K562 (cell line): ENCODE measurements at places on chromosomes 2 and 18.

DNA sequence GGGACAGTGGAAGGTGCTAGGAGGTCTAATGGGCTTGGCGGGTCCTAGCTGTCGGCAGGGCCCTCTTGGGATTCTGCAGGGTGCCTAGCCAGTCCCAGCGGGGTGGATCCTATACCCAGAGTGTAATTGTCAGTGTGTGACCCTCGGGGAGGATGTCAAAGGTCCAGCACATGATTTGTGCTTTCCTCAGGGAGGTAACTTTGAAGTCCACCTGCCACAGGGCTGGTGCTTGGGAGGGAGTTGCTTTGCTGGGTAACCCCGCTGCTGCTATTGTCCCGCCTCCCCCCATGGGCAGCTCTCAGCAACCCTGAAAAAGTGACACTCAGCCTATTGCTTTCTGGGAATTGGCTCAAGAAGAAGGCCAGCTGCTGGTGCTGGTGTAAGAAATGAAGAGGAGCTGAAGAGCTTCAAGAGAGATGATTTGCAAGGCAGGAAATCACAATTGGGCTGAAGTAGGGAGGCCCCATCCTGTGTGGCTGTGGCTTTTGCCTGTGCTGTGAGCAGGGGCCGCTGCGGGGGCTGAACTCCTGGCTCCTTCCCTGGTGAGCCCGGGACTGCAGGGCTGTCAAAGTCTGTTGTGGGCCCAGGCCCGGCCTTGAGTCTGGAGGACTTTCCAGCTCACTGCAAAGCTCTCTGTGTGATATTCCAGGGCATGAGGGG lies 36.4 kb downstream of the EMILIN2 start:
- no peak for DNase-seq

GRCh38 chr2:203675086-203675485 lies 31.4 kb upstream of the CD28 start:
- DNase-seq: no peak

- DNase-seq: no peak
Observed at GRCh38 chr2:148903294-148903693, 28.3 kb downstream of the KIF5C start.

DNA sequence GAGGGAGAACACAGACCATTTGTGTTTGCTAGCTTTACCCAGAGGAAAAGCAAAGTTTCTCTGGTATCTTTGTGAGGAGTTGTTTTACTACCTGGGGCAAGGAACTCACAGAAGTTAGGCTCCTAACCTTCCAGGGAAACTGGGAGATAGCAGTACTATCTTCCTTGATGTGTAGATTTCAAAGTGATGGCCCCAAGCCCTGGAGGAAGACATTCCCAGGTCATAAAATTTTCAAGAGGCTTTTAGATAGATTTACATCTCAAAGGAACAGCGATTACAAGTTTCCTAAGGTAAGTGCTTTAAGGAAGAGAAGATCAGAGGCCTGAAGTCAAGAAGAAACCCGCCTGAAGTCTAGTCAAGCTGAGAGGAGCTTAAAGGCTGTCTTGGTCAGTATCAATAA lies 1187.8 kb upstream of the TMEFF2 start:
- no peak for DNase-seq

GRCh38 chr2:62474176-62474575 lies 31.8 kb downstream of the TMEM17 start:
- no peak for DNase-seq

DNA sequence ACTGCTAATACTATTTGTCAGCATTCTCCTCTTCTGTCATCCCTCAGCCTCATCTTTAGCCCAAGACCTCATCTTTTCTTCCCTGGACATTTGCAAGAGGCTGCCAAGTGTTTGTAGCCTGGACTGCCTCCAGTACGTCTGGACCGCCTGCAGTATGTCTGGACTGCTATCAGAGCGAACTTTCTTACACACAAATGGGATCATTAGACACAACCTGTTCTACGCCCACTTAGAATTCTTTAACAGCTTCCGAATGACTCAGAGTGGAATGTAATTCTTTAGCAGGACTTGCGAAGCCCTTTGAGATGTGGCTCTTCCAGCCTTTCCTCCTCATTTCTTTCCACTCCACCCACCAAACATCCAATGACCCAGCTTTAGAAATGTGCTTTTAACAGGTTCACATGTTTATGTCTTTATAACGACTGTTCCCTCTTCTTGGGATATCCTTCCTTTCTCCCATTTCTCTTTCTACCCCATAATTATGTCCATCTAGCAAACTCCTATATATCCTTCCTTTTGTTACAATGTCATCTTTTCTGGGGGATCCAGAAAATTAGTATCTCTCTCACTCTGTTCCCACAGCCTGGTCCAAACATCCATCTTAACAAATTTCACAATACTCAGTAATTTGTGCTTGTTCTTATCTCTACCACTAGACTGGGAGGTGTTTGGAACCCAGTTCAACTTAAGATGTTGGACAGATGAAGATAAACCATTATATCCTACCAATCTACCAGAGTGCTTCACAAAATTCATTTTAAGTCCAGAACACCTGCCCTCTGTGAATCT lies 171.3 kb upstream of the PGAP1 start:
- no peak for DNase-seq

DNA sequence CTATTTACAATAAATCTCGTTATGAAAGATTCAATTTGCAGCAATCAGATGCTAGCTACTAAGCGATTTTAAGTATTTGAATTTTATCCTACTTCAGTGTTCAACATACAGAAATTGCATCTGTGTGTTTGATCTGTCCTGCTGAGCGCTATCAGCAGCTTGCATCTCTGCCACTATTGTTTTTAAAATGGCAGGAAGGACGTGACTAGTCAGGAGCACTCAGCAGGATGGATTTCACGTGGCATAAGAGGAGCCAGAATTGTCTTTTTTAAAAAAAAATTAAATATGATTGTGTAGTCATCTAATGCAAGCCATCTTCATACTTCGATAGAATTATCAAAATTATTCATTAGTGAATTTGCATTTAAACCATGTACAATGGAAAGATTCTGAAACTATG lies 2.8 kb upstream of the KLHL14 start:
- no peak for DNase-seq

- DNase-seq: no peak
Observed at GRCh38 chr2:58614219-58614618, 373.1 kb upstream of the FANCL start.

GRCh38 chr2:175734686-175735085 lies 267.4 kb downstream of the LNPK start:
- DNase-seq: no peak

GRCh38 chr2:117942551-117942950 lies 71.3 kb downstream of the CCDC93 start:
- no peak for DNase-seq

- no peak for DNase-seq
Observed at GRCh38 chr18:35525795-35526494, 28.2 kb upstream of the INO80C start.

GRCh38 chr2:241499146-241499965 lies 9.0 kb downstream of the STK25 start:
- DNase-seq: no peak

DNA sequence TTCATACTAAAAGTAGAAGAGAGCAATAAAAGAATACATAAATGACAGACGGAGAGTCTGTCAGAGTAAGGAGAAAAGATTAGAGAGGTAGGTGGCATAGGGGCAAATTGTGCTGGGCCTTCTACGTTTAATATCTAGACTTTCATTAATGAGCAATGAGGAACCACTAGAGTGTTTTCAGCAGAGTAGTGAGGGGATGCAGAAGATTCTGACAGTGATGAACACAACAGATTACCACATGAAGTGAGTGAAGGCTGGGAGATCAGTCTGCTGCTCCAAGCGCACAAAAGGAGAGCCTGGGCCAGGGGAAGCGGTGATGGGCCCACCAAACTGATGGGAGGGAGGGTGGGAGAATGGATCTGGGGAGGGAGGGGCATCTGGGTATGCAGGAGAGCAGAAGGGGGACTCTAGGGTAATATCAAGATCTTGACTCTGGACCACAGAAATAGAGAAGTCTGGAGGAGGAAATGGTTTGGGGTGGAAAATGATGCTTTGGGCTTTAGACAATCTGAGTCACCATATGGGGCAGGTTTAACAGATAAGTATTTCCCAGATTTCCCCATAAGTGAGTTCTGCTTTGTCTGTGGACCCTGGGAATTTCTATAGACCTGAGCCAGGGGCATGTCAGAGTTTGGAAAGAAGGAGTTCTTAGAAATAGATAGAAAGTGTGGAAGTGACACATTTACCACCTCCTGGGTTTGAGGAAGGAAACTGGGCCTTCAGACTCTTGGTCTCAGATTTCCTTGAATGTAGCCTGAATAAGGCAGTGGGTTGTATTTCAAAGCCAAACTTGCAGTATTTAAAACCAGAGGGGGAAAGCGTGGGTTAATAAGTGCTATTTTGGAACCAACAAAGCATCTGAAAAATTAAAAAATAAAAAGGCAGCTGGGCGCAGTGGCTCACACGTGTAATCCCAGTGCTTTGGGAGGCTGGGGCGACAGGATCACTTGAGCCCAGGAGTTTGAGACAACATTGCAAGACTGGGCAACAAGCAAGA lies 15.0 kb upstream of the IL1A start:
- DNase-seq: no peak

DNA sequence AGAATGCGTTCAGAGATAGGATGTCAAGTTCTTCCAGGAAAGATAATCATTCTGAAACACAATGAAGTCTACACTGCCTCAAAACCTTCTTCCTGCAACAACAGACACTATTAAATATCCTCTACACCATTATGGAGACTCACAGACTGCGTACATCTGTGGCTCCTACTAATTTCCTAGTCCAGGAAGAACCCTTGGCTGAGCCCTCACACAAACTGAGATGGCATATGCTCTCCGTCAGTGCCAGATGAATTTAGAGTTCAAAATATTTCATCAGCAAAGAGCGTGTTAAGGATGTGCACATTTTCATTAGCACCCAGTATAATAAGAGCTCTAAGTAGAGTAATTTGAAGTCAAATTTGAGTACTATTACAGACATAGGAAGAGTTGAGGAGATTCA lies 117.2 kb downstream of the TCF4 start:
- DNase-seq: no peak

DNA sequence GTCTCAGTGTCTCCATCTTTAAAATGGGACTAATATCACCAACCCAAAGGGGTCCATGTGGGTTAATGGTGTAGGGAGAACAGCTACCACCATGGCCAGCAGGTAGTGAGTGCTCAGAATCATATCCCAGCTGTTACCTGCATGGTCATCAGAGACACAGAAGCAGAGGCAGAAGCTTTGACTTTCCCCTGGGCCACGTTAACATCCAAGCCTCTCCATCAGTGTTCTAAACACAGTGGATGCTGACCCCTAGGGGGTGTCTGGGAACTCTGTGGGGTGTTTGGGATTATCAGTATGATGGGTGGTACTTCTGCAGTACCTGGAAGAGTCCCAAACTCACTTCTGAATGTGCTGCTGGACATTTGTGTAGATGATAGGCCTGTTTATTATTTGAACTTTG lies 93.6 kb downstream of the GYPC start:
- DNase-seq: no peak

- no peak for DNase-seq
Observed at GRCh38 chr2:72134408-72134996, 13.2 kb downstream of the CYP26B1 start.

GRCh38 chr18:3281456-3282400 lies 19.8 kb downstream of the MYL12B start:
- DNase-seq: peak; percentile 67

DNA sequence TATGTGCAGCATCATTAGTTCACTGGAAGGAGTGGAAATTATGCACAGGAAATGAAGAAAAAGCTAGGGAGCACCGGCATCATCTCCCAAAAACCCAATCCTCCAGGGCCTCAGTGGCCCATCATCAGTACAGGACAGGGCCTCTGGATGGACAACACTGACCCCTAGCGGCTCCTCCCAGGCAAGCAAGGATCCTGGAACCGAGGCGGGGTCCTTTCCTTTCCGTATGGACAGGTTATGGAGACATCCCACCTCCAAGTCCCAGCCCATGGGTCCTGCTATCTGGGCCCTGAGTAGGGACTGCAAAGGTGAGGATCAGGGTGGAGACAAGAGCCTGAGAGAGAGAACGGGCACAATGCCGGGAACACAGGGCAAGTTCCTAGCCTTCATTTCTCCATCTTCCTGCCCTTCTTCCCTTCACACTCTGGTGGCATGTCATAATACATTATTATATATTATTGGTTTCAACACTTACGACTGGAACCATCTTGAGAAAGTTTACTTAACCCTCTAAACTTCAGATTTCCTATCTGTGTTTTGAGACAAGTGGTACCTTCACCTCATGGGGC lies 68.2 kb downstream of the ZNF516 start:
- DNase-seq: peak; percentile 67

GRCh38 chr2:95345081-95345562 lies 48.0 kb downstream of the KCNIP3 start:
- no peak for DNase-seq

GRCh38 chr2:16665748-16666448 lies at the start of gene CYRIA:
Gene CYRIA (minus strand): TSS chr2:16665834. CDS start chr2:16588119, 77,715 bp downstream.
- peak; percentile 87 for DNase-seq

DNA sequence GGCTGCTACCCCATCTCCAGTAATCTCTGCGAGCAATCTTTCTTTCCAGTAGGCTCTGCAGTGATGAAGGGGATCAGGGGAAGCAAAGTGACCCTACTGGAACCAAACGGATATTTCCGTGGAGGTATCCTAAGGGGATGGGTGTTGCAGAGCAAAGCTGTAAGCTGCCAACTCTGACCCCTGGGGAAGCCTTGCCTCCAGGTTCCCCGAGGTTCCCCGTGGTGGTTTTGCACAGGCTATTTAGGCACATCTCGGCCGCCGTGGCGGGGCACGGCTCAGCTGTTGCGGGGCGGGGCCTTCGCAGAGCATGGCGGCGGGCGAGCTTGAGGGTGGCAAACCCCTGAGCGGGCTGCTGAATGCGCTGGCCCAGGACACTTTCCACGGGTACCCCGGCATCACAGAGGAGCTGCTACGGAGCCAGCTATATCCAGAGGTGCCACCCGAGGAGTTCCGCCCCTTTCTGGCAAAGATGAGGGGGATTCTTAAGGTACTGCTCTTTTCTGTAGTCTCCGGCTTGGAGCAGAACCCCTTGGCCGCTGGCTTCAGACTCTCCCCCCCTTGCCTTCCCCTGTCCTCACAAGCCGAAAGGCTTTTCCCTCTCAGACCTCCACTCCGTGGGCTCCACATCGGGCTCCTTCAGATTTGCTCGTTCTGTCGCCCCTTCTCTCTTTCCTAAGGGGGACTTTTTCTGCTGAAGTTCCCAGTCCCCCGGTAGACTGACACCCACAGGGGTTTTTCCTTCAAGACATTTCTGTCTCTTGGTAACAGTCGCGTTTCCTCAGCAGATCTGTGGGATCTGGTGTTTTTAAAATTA lies at the start of gene COMMD1:
COMMD1 (plus strand) TSS at position 303 of the 814 bp plus-strand sequence; CDS start at position 308, 5 bp downstream.
- DNase-seq: peak; percentile 51

- no peak for DNase-seq
Observed at GRCh38 chr2:27915191-27915590, 24.7 kb downstream of the BABAM2 start.

- DNase-seq: no peak
Observed at GRCh38 chr2:33606100-33606499, 7.0 kb upstream of the FAM98A start.

GRCh38 chr2:33241581-33241980 lies 234.9 kb upstream of the RASGRP3 start:
- DNase-seq: no peak

DNA sequence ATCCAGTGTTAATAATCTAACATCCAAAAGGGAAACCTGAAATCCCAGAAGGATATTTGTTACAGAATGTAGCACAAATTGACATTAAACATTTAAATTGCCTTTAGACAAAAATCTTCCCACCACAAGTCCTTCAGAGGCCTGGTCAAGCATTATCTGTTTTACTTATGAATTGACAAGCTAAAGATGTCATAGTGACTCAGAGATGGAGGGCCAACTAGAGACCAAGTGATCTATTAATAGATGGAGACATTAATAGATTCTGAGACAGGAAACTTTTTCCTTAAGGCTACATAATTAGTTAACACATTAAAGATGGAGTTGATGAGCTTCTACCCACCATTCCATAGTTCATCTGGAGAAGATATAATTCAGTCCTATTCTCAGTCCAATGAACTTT lies 526.2 kb downstream of the IRS1 start:
- DNase-seq: no peak
